ENCODE measurements at places on chromosomes 13 and 19.

- DNase-seq, result no peak
Observed at GRCh38 chr13:98134901-98135300, 8.0 kb upstream of the FARP1 start.

DNA sequence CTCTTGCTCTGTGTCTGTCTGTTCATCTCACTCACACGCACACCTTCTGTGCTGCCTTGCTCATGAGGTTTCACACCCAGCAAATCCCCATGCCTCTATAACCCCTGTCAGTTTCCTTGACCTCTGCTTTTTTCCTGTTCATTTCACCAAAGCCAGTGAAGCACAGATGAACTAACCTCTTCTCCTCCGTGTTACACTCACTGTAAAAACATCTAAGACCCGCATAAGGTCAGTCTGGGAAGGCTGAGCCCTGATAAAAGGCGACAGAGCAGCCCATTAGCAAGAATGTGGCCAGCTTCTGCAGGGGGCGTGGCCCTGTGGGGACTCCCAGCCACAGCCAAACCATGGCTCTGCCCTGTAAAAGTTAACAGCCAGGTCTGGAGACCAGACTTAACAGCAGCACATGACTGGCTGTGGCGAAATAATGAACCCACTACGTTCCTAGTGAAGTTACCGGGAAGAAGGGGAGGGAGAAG is 42.8 kb upstream of the NPAS1 start:
- no peak for DNase-seq

DNA sequence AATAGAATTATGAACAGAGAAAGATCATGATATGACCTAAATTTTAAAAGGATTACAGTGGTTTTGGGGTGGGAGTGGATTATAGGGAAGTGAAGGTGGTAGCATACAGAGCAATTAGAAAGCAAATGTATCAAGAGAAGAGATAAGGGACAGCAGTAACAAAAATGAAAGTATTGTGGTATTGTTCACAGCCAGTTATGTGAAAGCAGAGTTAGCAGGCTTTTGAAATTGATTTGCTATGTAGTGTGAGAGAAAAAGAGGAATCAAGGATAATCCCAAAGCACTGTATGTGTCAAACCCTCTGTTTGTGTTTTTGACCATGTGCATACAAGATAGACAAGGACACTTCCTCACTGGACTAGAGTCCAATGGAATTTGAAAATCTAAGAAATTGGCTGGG is 1721.4 kb downstream of the PCDH9 start:
- DNase-seq, result no peak

DNA sequence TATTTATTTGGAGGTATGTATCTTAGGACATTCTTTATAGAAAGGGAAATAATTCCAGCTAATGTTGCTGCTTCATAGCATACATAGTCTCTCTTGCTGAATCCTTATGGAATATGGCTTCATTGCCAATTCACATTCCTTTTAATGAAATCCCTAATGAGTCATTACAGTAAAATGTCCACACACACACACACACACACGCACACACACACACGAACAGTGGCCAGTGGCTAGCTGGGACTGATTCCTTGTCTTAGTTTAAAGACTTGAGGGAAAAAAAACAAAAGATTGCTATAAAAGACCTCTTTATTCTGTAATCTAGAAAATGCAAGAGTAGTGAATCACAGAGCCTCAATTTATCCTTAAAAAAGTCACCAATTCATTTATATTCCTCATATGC is 301.6 kb downstream of the SLITRK6 start:
- DNase-seq, result peak; percentile 90

- no peak for DNase-seq
Observed at GRCh38 chr13:48253849-48254248, 20.8 kb downstream of the ITM2B start.

- no peak for DNase-seq
Observed at GRCh38 chr19:38561658-38562057, 56.1 kb downstream of the MAP4K1 start.

DNA sequence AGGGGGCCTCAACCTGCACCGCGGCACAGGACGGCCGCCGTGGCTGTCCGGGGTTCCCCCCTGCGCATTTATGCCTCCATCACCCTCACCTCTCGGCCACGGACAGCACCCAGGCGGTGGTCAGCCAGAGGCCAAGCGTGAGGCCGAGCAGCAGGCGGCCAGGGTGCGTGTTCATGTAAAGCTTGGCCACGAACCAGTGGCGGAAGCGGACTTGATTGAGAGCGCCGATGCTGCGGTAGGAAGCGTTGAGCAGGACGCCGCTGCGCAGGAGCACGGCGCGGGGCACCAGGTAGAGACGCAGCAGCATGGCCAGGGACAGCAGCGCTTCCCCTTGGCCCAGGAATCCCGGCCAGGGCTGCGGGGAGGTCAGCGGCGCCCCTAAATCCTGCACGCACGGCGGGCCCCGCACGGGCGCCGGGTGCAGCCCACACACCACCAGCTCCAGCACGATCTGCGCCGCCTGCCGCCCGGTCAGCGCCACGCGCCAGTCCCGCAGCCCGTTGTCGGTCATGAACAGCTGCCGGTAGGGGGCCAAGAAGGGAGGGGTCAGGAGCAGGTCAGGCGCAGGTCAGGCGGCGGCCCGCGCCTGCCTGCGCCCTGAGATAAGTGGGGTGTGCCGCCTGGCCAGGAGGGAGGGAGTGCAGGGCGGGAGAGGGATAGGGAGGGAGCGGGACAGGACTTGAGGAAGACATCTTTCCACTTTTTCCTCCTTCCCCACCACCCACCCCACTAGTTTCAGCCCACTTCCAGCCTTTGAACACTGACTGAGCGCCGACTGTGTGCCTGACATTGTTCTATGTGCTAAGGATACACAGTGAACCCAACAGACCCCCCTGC is 6.5 kb downstream of the KCNN4 start:
- DNase-seq, result no peak

DNA sequence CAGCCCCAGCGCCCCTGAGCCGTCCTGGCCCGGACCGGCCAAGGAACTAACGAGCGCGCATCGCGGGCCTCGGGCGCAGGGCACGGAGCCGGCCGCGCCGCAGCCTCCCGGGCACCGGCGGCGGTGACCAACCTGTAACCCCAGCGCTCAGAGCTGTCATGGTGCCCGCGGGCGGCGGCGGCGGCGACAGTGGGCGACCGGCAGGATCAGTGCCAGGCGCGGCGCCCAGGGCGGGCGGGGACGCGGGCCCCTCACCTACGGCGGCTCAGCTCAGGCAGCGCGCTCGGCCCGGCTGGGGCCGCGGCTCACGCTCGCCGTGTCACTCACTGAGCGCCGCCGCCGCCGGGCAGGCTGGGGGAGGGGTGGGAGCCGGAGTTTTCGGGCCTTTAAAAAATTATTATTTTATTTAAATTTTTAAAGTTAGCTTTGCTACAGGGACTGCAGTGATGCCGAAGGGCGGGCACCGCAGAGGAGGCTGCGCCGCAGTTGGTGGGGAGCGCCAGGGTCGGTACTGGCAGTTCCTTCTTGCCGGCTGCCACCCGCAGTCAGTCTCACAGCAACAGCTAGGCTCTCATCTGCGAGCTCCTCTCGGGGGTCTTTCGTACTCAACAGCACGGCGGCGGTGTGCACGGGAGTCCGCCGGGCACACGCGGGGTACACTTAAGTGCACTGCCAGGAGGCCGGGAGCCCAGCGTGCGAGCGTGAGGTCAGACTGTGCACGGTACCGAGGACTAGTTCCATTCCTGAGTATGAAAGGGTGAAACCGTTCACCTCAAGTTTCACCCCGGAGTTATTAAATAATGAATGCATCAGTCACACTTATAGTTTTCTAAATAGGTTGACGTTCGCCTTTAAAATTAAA is at the start of gene NALCN:
Gene NALCN (minus strand): TSS at position 328 of the 862 bp plus-strand sequence. CDS start 17,382 bp downstream, outside the sequence.
- DNase-seq, result no peak

DNA sequence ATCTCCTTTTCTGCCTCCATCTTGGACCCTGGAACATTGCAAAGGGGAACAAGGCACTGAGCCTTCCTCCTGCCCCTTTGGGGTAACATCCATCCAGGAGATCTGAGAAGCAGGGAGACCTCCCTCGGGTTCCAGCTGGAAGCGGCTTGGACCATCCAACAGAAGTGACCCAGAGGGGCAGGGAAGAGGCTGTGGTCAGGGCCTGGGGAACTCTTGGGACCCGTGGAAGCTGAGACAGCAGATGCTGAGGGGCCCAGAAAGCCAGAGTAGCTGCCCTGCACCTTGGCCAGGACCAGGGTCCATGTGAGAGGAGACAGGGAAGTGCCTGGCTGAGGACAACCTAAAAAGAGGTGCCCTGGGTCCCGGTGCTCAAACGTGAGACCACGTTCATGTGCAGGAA is 21.9 kb upstream of the KCTD15 start:
- no peak for DNase-seq

- no peak for DNase-seq
Observed at GRCh38 chr19:3807131-3807480, 20.9 kb upstream of the MATK start.

GRCh38 chr19:52191389-52191788 is 1.5 kb downstream of the PPP2R1A start:
- peak; percentile 17 for DNase-seq

DNA sequence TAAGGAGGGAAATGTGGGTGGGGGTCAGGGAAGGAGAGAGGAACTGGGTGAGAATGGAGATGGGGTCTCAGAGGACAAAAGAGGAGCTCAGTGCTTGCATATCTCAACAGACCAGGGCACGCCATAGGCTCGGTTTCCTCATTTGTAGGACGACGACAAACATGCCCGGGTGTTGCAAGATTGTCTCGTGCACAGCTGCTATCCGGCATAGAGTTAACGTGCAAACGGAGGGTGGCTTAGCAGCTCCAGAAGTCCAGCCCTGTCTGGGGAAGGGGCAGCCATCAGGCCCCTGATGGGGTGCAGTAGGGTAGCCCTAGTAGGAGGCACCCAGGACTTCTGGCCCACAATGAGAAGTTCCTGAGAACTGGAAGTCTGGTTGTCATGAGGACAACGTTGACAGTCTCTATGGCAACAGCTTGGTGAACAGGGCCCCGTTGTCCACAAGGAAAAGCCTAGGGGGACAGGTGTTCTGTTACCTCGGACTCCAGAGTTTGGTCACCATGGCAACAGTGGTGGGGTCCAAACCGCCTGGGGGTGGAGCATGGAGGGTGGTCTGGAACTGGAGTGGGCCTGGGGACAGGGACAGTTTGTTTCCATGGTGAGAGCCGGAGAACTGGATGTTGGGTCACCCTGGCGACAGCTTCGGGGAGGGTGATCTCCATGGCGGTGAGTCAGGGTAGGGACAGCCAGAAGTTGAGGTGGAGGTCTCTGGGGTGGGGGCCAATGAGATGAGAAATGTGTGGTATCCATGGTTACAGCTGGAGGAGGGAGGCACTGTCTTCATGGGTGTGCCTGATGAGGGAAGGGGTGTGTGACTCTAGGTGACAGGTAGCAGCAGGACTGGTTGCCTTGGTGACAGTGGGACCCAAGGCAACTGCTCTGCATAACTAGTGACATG is 16.8 kb downstream of the TM6SF2 start:
- peak; percentile 23 for DNase-seq

GRCh38 chr13:101626925-101627555 is 174.6 kb downstream of the ITGBL1 start:
- DNase-seq, result no peak

DNA sequence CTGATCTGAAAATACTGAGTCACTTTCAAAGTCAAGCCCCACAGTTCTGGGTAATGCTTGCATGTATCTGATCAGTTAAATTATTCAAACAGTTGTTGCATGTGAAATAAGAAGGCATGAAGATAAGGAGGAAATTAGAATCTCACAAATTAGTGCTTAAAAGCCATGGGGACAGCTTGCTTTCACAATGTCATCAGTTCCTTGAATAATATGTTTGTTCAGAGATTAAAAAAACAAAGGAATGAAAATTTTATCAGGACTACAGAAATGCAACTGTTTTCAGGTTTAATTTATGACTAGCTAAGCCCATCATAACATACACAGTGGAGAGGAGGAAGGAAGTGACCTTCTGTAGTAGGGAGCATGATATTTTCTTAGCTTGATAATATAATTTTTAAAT is 150.1 kb downstream of the OXGR1 start:
- DNase-seq, result no peak

DNA sequence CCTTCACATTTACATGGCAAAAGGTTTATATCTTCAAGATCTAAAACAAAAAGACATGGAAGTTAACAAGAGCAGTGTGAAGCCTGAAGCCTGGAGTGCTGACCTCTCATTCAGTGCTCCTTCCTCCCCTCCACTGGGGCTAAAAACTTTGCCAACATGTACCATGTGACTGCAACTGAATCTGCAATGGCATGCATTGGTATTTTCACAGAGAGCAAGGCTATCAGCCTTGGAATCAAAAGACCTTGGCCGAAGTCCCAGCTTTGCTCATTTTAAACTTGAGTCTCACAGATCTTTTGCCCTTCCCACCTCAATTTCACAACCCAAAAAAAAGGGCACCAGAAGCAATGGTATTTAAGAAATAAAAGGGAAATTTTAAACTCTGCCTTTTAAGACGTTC is 325.1 kb downstream of the DCT start:
- DNase-seq, result no peak

- no peak for DNase-seq
Observed at GRCh38 chr13:22002893-22003292, 332.0 kb downstream of the FGF9 start.
